Effector memory CD8-positive, alpha-beta T cell (primary cell): ENCODE measurements at places on chromosomes 6 and 20.

- no peaks in the 10 kb centered on the region for H3K27me3 ChIP-seq
- H3K36me3 ChIP-seq: peaks cover 5% of the 10 kb centered on the region
- H3K4me3 ChIP-seq: no peak overlapping the region
- DNase-seq: no peak
- H3K27ac ChIP-seq: no peak overlapping the region
Observed at GRCh38 chr20:38126146-38126921, 38.7 kb downstream of the TGM2 start.

DNA sequence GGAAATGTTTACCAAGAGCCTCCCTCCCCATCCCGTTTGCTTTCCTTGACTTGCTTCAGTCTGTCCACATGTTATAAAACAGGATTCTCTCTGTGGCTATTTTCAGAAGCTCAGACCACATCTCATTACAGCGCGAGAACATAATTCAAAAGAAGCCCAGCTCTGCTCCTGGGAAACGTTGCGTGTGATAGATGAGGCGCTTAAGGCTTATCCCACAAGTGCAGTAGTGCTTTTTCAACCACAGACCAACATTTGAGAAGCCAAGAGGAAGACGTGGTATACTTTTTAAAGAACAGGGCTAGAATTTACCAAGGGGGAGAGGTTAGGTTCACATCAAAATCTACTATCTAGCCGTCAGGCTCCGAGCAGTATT, 239.5 kb downstream of the SLC24A3 start:
- peak overlapping the region; percentile 69 for H3K4me3 ChIP-seq
- no peaks in the 10 kb centered on the region for H3K27me3 ChIP-seq
- H3K4me1 ChIP-seq: peaks cover 11% of the 10 kb centered on the region
- H3K36me3 ChIP-seq: no peaks in the 10 kb centered on the region
- no peak for DNase-seq

DNA sequence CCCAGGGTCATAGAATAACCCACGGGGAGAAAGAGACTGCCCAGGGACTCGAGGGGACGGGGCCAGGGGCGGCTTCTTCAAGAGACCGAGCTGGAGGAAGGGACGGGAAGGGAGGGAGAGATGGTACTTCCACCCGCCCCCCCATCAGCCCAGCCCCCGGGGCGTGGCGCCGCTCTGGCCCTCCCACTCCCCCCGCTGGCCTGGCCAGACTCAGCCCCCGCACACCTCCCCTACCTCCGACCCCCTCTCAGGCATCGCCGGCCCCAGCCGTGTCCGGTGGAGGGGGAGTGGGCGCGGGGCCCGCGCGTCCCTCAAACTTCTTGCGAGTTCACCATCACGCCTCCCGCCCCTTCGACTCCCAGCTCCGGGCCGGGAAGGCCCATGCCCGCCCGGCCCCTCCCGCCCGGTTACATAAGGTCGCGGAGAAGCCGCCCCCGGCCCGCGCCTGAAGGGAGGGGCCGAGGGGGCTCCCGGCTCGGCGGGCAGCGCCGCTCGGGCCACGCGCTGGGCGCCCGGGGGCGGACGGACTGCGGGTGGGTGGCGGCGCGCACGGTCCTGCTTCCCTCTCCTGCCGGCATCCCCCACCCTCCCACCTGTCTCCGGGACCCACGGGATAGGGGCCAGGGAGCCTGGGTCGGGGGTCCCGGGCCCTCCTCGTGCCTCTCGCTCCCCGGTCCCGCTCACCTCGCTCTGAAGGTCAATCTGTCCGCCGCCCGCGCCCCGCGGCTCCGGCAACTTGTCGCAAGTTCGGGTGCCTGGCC, 562 bp downstream of the TFEB start:
- H3K27ac ChIP-seq: peak overlapping the region; percentile 70
- peak; percentile 62 for DNase-seq
- H3K36me3 ChIP-seq: peaks cover 27% of the 10 kb centered on the region

DNA sequence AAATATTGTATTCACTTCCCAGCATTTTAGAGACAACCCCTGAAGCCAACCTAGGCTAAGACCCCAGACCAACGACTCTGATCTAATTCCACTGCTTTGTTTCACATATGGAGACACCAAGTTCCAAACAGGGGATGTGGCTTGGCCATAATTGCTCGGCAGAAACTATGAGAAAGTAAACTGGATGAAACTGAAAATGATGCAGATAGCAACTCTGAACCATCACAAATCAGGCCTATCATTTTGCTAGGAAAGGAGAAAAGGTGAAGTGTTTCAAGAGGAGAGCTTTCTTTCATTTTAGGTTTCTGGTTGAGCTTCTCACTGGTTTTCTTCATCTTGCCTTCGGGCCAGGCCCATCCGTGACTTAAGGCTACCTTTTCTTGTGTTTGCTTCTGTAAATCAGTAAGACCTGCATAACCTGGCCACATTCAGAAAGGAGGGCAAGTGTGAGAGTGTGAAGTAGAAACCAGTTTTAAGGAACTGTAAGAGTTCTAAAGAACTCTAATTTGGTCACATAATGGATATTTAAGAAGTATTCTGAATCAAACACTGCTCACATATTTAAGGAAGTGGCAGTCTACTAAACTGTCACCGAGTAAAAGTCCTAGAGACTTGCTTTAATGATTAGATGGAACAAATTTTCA, 105.8 kb downstream of the BACH2 start:
- no peaks in the 10 kb centered on the region for H3K27me3 ChIP-seq
- no peaks in the 10 kb centered on the region for H3K36me3 ChIP-seq
- no peak overlapping the region for H3K4me3 ChIP-seq
- no peak overlapping the region for H3K27ac ChIP-seq
- H3K4me1 ChIP-seq: peaks cover 6% of the 10 kb centered on the region

DNA sequence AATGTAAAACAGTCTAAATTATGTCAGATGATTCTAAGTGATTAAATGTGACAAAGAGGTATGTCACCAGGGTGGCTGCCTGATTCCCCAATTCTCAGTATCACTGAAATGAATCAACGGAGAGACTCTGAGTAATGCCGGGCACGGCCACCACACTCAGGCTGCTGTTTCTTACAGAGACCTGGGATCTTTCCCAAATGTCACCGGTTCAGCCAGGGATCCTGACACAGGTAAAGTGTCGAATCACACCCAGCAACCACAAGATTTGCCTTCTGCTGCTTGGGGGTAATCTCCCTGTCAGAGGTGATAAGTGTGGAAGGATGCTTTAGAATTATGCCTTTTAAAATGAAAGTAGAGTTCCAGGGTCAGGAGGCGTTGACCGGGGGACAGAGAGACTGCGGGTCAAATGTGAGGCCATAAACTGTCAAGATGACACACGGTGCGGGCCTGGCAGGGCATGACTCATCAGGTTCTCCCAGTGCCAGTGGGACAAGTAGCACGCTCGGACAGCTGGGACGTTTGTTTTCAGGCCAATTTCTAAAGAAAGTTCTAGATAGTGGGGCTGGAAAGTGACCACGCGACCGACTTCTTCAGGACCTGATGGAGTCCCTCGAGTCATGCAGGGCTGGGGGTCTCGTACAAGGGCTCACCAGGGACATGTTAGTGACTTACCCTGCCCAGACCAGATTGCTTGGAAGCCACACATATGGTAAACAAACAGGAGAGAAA, 48.9 kb downstream of the PRDM1 start:
- H3K4me1 ChIP-seq: peaks cover 1% of the 10 kb centered on the region
- no peak overlapping the region for H3K4me3 ChIP-seq
- no peak overlapping the region for H3K27ac ChIP-seq
- no peaks in the 10 kb centered on the region for H3K36me3 ChIP-seq
- no peaks in the 10 kb centered on the region for H3K27me3 ChIP-seq

GRCh38 chr20:63690003-63690897, 6.2 kb upstream of the TNFRSF6B start:
- DNase-seq: no peak
- H3K36me3 ChIP-seq: peaks cover 37% of the 10 kb centered on the region
- no peak overlapping the region for H3K27ac ChIP-seq
- H3K4me1 ChIP-seq: peaks cover 7% of the 10 kb centered on the region
- no peak overlapping the region for H3K4me3 ChIP-seq

DNA sequence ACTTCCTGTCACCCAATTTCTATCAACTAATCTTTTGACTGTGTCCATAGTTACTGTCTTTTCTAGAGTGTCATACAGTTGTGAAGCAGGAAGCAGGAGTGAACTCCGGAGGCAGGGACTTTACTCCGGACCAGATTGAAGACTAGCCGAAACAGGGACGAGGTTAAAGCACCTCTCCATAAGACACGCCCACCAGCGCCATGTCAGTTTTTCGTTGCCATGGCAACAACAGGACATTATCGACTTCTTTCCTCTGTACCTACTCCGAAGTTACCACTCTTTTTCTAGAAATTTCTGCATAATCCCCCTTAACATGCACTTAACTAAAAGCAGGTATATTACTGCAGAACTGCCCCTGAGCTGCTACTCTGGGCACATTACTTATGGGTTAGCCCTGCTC, 25.2 kb downstream of the TRIM38 start:
- H3K4me3 ChIP-seq: no peak overlapping the region
- no peaks in the 10 kb centered on the region for H3K27me3 ChIP-seq
- H3K27ac ChIP-seq: peak overlapping the region; percentile 35
- H3K36me3 ChIP-seq: peaks cover 39% of the 10 kb centered on the region

DNA sequence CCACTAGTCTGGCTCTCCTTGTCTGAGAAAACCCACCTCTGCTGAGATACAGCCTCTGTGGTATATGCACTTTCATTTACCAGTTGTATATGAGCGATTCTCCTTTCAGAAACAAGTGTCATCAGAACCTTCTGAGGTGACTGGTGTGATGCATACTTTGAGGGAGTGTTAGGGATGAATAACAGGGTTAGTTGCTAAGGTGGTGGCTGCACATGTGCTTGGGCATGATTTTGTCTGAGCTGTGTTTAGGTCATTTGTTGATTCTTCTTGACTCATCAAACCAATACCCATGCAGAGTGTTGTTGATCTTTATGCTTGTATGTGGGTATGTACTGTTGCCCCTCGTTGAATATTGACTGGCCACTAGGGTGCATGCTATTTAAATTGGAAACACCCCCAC, 25.7 kb downstream of the DTD1 start:
- H3K36me3 ChIP-seq: peaks cover 26% of the 10 kb centered on the region
- peak overlapping the region; percentile 44 for H3K27ac ChIP-seq
- H3K4me3 ChIP-seq: no peak overlapping the region
- H3K27me3 ChIP-seq: no peaks in the 10 kb centered on the region
- peaks cover 22% of the 10 kb centered on the region for H3K4me1 ChIP-seq

DNA sequence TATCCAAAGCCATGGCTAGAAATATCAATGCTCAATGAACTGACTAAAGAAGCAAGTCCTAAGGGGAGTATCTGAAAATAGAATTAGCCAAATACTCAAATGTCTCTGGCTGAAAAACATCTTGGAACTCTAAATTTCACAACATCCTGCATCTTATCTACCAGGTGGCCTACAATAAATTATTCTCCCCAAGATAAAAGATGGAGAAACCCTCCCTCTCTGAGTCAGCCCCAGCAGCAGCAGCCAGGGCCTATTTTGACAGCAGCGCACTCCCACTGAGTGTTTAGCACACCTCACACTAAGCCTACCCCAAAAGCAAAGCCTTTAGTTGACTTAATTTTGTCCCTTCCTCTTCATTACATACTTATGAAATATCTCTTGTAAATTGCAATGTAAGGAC, 5.9 kb downstream of the CALHM6 start:
- H3K36me3 ChIP-seq: no peaks in the 10 kb centered on the region
- H3K4me1 ChIP-seq: peaks cover 8% of the 10 kb centered on the region
- no peak overlapping the region for H3K27ac ChIP-seq
- DNase-seq: no peak

DNA sequence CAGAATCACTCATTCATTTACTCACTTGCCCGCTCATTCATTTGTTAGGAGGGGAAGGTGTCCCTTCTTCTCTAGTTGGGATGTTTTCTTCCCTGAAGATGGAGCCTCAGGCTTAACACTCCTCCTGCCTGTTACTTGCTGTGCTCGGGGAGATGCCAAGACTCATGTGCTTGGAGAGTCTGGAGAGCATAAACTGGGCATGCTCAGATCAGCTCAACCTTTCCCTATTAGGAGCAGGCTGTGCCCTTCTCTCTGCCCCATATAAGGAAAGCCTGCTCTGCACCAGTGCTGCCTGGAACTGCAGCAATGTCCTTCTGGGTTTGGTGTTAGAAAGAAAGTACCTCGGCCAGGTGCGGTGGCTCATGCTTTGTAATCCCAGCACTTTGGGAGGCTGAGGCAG, 18.0 kb upstream of the UBE2V1 start:
- no peaks in the 10 kb centered on the region for H3K27me3 ChIP-seq
- no peak overlapping the region for H3K4me3 ChIP-seq
- no peak for DNase-seq
- peaks cover 42% of the 10 kb centered on the region for H3K36me3 ChIP-seq

DNA sequence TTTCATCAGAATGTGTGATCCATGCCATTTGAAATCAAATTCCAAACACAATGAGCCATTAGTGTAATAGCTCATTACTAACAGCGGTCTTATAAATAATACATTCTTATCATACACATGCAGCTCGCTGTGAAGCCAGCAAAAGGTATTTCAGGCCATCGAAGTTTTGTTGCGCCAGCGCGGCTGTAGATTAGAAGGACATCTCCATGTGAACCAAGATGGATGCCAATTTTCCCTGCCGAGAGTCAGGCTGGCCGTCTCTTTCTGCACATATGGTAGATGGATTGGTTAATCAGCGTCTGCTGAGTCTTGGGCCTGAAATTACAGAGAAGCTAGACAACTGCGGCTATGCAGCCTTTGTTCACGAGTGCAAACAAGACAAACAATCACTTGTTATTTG, 44.1 kb downstream of the CFAP61 start:
- no peak overlapping the region for H3K27ac ChIP-seq
- no peak overlapping the region for H3K4me3 ChIP-seq
- no peaks in the 10 kb centered on the region for H3K36me3 ChIP-seq
- no peak for DNase-seq
- H3K27me3 ChIP-seq: peaks cover 31% of the 10 kb centered on the region
- H3K4me1 ChIP-seq: peaks cover 4% of the 10 kb centered on the region

DNA sequence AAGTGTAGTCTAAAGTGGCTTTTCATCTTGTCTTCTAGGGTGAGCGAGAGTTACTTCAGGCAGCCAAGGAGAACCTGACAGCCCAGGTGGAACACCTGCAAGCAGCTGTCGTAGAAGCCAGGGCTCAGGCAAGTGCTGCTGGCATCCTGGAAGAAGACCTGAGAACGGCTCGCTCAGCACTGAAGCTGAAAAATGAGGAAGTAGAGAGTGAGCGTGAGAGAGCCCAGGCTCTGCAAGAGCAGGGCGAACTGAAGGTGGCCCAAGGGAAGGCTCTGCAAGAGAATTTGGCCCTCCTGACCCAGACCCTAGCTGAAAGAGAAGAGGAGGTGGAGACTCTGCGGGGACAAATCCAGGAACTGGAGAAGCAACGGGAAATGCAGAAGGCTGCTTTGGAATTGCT, 27.1 kb downstream of the C20orf173 start:
- no peak overlapping the region for H3K4me3 ChIP-seq
- H3K27ac ChIP-seq: peak overlapping the region; percentile 85
- H3K36me3 ChIP-seq: peaks cover 82% of the 10 kb centered on the region
- H3K27me3 ChIP-seq: no peaks in the 10 kb centered on the region
- no peak for DNase-seq

GRCh38 chr6:156359912-156360311, 417.3 kb upstream of the ARID1B start:
- peaks cover 9% of the 10 kb centered on the region for H3K27me3 ChIP-seq
- H3K36me3 ChIP-seq: no peaks in the 10 kb centered on the region
- DNase-seq: no peak
- no peaks in the 10 kb centered on the region for H3K4me1 ChIP-seq
